ENCODE measurements at places on chromosomes 1 and 21. TPM values are rescaled to one million over a fixed set of nuclear protein-coding genes. Genes with fewer than 3 reads are reported as not detected.

The KCNE2 gene
- polyA plus RNA-seq: not detected

The TTLL7 gene
- polyA plus RNA-seq: not detected

The ITGB2 gene
- 1,470 TPM for polyA plus RNA-seq

The KRTAP19-3 gene
- not detected for polyA plus RNA-seq

The RPS8 gene
- 419 TPM for polyA plus RNA-seq

The EFNA3 gene
- polyA plus RNA-seq: 0.92 TPM
